Naive thymus-derived CD4-positive, alpha-beta T cell (primary cell): ENCODE measurements at places on chromosomes 2 and 18. TPM values are rescaled to one million over a fixed set of nuclear protein-coding genes. Genes with fewer than 3 reads are reported as not detected.

GRCh38 chr18:31143025-31143424, 19.6 kb downstream of the DSC1 start:
- DNase-seq: no peak

GRCh38 chr18:47779381-47779780, 151.1 kb downstream of the SMAD2 start:
- DNase-seq: no peak

DNA sequence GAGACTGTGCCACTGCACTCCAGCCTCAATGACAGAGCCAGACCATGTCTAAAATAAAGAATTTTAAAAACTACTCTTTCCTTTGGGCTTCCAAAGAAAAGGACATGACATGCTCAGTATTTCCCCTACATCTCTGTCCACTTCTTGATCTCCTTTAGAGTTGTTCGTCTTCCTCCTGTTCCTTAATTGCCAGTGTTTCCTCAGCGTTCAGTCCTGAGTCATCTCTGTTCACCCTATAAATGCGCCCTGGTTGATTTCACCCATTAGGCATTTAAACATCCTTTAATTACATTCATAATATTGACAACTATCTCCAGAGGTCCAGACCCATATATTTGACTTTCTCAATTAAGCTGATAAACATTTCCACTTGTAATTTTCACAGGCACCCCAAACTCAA, 64.0 kb downstream of the AAK1 start:
- DNase-seq: no peak

DNA sequence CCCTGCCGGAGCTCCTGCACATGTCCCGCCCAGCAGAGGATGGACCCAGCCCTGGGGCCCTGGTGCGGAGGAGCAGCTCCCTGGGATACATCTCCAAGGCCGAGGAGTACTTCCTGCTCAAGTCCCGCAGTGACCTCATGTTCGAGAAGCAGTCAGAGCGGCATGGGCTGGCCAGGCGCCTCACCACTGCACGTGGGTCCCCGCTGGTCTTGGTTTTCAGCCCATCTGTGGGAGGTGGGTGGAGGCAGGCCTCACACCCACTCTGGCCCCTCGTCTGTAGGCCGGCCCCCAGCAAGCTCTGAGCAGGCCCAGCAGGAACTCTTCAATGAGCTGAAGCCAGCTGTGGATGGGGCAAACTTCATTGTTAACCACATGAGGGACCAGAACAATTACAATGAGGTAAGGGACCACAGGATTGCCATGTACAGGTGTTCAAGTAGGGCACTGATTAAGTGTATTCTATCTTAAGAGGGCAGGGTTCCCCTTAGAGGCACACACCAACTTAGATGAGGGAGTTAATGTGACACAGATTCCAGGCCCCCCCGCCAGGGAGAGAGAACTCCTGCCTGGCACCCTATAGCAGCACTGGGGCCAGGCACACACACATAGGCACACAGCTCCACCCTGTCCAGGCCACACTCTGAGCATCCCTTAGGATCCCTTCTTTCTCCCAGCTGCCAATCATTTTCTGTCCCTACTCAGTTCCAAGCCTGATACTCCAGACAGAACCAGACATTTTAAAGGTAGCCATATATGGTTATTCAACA, 5.4 kb upstream of the CHRNG start:
- no peak for DNase-seq

DNA sequence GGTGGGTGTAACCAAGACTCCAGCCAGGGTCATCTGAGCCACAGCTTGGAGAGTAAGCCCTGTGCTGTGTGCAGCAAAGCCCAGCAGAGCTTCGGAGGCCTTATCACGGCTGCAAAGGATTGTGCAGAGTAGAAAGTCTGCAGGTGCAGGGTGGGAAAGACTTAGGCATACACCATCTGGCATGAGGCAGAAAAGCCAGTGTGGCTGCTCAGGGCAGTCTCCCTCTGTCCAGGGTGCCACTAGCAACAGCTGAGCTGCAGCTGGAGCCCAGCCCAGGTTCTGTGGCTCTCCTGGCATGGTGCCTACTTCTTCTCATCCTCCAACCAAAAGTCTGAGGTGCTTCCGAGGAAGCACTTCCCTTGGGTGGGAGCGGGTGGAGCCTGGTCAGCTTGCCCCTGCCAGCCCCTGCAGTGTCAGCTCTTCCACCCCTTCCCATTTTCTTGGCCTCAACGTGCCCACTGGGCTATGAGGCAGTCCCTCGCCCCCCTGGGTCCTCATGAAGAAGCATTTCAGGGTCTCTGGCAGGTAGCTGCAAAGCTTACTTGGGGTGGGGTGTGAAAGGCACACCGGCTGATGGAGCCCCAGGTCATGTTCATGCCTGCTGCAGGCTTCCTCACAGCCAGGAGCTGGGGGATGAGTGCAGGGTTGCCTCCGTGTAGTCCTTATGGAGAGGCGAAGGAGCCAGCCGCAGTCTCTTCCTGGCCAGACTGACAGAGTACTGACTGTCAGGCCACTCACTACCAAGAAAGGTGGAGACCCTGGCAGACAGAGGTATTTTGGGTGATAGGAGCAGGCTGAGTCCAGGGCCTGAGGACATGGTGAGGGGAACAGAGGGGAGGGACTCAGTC, 4.8 kb downstream of the AMER3 start:
- no peak for DNase-seq

- DNase-seq: no peak
These were observed 454.3 kb upstream of the MEX3C start for GRCh38 chr18:51651761-51652160.

DNA sequence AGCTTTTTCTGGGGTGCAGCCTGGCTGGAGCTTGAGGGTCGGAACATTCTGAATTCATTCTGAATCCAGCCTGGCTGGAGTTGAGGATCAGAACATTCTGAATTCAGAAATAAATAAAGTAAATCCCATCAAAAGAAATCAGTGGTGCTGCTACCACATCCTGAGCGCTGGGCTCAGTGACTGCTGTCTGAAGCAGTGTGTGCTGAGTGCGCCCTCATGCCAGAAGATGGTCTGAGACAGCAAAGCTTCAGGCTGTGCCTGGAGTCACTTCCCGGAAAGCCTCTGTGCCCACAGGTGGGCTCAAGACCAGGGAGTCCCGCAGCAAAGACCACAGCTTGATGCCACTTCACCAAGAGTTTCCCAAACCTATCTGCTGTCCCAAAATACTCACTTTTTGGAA, 187.9 kb downstream of the VAPA start:
- no peak for DNase-seq

GRCh38 chr18:68435581-68435980, 279.3 kb downstream of the TMX3 start:
- no peak for DNase-seq

GRCh38 chr2:111662039-111662770, 221.8 kb downstream of the ANAPC1 start:
- DNase-seq: no peak

DNA sequence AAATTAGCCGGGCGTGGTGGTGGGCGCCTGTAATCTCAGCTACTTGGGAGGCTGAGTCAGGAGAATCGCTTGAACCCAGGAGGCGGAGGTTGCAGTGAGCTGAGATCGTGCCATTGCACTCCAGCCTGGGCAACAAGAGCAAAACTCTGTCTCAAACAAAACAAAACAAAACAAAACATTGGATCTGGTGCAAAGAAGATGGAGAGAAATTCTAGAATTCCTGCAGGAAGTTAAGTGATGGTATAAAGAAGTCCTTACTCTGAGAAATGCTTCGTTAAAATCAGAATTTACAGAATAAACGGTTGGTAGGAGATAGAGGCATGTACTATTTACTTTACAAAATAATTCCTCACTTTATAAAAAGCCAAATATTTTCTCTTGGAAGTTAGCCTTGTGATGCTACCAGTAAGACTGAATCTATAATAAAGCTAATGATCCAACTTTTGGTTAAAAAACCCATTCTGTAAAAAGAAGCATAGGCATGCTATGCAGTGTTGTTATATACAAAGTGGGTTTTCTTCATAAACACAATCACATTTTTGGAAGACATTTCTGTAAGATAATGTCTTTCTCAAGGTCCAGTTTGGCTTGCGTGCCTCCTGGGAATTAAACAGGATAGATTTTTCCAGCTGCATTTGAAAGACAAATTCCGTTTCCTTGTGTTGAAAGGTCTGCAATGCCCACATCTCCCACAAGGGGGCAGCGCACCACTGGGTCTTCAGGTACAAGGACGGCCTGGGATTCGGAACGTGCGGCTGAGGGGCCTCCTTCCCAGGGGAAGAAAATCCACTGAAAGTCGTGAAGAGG, 35.6 kb upstream of the PNO1 start:
- DNase-seq: peak; percentile 53

GRCh38 chr2:118980573-118980972, 38.6 kb downstream of the MARCO start:
- DNase-seq: no peak

DNA sequence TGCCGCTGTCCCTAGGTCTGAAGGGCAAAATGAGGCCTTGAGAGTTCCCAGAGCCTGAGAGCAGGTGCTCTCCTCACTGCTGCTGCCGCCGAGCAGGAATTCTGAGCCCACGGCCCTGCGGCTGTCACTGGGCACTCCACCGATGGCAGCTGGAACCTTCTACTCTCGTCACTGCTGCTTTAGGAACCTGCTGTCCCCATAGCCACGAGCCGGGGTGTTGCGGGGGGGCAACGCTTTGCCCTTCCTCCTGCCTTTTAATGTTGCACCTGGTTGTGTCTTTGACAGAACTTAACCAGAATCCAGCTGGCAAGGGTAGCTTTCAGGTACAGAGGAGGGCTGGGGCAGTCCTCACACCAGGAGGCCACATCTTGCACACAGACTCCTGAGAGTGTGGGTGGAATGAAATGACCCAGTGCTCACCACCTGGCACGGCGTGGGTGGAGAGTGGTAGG, 32.3 kb downstream of the NCK2 start:
- no peak for DNase-seq

GRCh38 chr2:174924061-174924693, 81.0 kb downstream of the CHN1 start:
- DNase-seq: no peak

DNA sequence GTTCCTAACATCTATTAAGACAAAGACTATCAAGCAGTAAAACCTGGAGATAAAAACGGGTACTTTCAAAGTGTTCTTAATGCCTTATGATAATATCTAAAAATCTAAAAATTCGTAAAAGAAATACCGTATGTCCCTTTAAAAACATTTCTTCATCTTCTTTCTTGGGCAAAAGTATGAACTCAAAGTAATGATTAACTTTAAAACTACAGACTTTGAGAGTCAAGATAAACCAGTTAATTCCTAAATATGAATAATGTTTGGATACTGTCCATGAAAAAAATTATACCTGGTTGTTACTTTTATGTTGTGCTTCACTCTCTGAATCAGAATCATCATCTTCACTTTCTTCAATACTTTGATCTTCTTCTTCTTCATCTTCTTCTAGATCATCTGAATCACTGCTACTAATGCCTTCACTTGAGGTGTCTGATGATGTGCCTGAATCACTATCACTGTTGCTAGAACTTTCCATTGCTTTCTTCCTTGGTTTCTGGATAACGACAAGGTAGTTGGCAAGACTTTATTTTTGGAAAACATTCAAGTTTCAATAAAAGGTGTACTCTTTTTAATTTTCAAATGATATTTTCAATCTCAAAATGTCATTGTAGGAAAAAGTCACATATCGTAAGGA, 152.3 kb upstream of the WDSUB1 start:
- DNase-seq: no peak

GRCh38 chr2:37427241-37427640, 82.8 kb downstream of the QPCT start:
- DNase-seq: no peak

Gene PTH2R
- total RNA-seq: 0.44 TPM

Gene FRZB
- total RNA-seq: 0.08 TPM in 1 of 2 replicates, not detected in the other

Gene DPP10
- total RNA-seq: not detected

Gene SFTPB
- total RNA-seq: not detected

Gene CDK15
- not detected for total RNA-seq

Gene TUBA4B
- total RNA-seq: not detected

Gene LAMA1
- not detected for total RNA-seq

Gene MRPL33
- total RNA-seq: 35.1 and 36.3 TPM in 2 replicates

Gene GPR45
- total RNA-seq: not detected

Gene HOXD13
- not detected for total RNA-seq

Gene ANKRD12
- total RNA-seq: 91.6 and 98.9 TPM in 2 replicates

Gene CACNB4
- total RNA-seq: 0.33 and 0.58 TPM in 2 replicates

Gene DNAH7
- not detected for total RNA-seq

Gene UGT1A3
- total RNA-seq: not detected

Gene PIEZO2
- total RNA-seq: not detected

Gene NFATC1
- total RNA-seq: 43.9 and 44.3 TPM in 2 replicates

Gene APCDD1
- 0.81 TPM for total RNA-seq
